ENCODE measurements at places on chromosomes 6 and 20.

GRCh38 chr6:137830511-137830911 lies 36.5 kb upstream of the TNFAIP3 start:
- DNase-seq = no peak

DNA sequence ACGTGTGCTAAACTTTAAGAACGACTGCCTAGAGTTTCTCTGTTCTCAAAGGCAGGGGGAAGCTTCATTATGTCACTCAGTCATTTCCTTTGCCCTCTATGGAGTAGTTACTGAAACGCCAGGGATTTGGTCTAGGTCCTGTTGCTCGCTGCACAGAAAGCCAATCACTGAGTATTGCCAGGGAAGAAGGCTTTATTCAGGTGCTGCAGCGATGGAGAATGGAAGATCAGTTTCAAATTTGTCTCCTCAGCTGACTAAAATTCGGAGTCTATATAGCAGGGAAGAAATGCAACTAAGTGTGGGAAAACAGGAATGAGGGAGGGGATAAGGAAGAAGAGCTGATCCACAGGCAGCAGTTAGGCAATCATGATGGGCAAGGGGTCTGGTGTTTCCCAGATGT lies 75.8 kb downstream of the QRSL1 start:
- no peak for DNase-seq

- DNase-seq = no peak
Measured at GRCh38 chr6:39018103-39018502, 30.5 kb upstream of the GLP1R start.

- no peak for DNase-seq
Measured at GRCh38 chr20:9442858-9443257, 71.5 kb upstream of the LAMP5 start.

- no peak for DNase-seq
Measured at GRCh38 chr6:122787721-122788120, 1.3 kb upstream of the SMPDL3A start.

GRCh38 chr20:49928411-49929141 lies 7.6 kb upstream of the RNF114 start:
- DNase-seq = peak; percentile 75

DNA sequence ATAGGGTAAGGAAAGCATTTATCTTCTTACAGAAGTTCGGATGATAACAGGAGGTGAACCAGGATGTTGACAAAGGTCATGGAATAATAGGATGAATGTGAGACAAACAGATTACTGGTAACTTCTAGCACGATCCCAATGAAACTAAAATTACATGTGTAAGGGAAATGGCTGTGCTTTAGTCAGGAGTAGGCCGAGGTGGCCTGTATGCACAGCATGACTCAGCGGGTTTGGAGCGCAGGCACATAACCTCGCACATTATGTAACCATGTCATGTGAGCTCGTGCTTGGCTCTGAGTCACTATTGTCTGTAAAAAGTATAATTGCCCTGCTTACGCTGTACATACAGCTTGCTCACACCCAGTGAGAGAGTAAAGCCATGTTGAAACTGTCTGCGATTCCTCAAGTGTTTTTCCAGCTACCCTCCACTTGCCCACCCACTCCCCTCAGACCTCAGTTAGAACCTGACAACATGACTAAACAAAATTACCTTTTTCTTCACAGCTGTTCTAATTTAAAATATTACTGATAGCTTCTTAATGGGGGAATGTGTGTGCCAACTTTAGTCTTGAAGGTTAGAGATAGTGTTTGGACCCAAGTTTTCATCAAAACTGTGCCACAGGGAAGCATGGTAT lies 8.2 kb downstream of the CYB5R4 start:
- DNase-seq = no peak

- no peak for DNase-seq
Measured at GRCh38 chr6:154590756-154591155, 80.3 kb upstream of the CNKSR3 start.

- DNase-seq = no peak
Measured at GRCh38 chr6:132567566-132567965, 2.6 kb upstream of the TAAR6 start.

GRCh38 chr20:4830696-4831095 lies 109.0 kb downstream of the PRND start:
- no peak for DNase-seq

GRCh38 chr6:81486234-81486633 lies 266.2 kb downstream of the TENT5A start:
- DNase-seq = no peak

- no peak for DNase-seq
Measured at GRCh38 chr6:21942897-21943296, 349.3 kb downstream of the SOX4 start.

DNA sequence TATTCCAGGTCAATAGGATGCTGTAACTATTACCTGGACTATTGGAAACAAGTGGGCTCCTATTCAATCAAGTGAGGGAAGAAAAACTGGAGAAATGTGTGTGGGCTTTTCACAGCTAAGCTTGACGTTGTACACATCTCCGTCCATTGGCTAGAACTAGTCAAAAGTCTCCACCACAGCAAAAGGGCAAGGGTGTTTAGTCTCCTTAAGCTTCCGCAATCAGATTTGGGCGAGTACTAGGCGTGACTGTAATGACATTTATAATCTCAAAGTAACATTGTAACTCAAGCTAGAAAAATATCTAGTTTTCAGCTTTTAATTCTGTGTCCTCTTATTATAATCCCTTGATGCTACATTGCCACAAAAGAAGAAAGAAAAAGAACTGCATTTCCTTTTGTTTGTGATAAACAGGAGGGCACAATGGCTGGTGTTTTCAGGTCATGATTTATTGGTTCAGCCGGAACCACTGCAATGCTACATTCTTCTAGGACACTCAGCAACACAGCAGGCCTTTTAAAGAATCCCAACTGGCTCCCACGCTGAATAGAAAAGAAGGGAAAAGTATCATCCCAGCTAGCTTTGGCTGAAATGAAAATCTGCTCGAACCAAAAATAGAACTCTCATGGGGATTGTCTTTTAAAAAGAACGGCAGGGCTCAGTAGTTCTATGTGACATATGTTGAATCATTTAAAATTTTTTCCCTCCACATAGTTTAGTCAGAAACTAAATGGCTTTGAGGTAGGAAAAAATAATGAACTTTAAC lies 387.7 kb downstream of the BTBD3 start:
- DNase-seq = no peak

DNA sequence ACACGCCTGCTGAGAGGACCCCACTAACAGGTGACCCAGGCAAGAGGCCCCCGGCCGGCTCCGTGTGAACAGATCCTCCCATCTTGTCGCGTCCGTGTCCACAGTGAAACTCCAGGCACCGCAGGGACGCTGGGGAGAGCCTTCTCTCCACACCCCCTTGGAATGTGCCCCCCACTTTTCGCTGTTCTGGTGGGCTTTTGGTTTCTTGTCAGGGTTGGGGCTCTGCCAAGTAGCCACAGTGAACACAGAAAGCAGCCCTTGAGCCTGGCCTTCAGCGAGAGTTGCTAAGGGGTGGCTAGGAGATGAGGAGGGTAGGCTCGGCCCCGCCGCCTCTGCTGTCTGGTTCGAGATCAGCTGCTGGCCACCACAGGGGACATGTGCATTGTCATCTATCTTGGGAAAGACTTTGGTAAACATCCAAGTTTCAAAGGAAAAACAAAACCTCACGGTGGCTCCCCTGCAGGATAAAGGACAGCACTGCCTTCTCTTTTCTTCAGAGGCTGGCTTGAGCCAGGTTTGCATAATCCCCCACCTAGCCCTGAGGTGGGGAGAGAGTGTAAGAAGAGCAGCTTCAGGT lies 22.7 kb downstream of the SYNDIG1 start:
- no peak for DNase-seq

- DNase-seq = no peak
Measured at GRCh38 chr6:37862992-37863391, 43.5 kb downstream of the ZFAND3 start.

- DNase-seq = peak; percentile 33
Measured at GRCh38 chr6:161079566-161080262, 88.1 kb downstream of the MAP3K4 start.

- no peak for DNase-seq
Measured at GRCh38 chr20:24148372-24148771, 159.8 kb upstream of the GGTLC1 start.

- DNase-seq = peak; percentile 31
Measured at GRCh38 chr6:151475653-151476523, 17.9 kb upstream of the CCDC170 start.

DNA sequence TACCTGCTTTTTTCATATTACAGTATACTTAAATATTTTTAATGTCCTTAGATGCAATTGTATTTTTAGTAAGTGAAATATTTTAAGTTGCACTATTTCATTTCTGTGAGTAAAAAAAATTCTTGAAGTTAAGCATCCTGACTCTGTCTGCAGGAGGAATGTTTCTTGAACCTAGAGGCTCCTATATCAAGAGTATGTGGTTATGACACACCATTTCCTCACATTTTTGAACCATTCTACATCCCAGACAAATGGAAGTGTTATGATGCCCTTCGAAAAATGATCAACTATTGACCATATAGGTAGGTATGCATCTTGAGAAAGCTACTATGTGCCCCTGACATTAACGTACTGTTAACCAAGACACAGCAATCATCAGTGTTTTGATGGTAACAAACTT lies 237.0 kb downstream of the BCKDHB start:
- DNase-seq = no peak

DNA sequence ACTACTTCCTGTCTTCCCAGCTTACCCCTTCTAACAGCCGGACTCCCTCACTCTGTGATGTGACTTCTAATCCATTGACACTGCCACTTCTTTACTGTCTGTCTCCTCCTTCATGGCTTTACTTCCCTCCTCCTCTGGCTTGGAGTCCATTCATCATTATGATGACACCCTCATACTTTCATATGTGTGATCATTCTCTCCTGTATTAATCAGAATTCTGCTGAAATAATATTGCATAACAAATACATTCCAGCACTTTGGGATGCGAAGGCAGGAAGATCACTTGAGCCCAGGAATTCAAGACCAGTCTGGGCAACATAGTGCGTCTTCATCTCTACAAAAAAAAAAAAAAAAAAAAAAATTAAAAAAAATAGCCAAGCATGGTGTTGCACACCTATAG lies 147.9 kb upstream of the BTBD3 start:
- DNase-seq = no peak

- no peak for DNase-seq
Measured at GRCh38 chr6:124854338-124854922, 107.8 kb upstream of the RNF217 start.

DNA sequence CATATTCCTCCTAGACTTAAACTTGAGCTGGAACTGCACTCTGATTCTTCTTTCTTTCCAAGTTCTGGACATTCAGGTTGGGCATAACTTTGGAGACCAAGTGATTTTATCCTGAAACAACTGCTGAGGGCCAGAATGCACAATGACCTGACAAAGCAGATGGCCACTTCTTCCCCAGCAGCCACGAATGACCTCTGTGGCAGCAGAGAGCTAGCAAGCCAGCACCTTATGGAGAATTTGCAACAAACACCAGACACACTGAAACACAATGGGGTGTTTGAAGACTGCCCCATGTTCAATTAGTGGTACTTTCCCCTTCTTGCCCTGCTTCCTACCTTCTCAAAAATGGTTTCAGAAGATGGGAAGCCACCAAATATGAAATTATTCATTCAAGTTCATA lies 4.2 kb upstream of the TENT5A start:
- no peak for DNase-seq

- no peak for DNase-seq
Measured at GRCh38 chr6:156688620-156688971, 88.6 kb upstream of the ARID1B start.

- no peak for DNase-seq
Measured at GRCh38 chr6:160853946-160854345, 137.6 kb upstream of the MAP3K4 start.

DNA sequence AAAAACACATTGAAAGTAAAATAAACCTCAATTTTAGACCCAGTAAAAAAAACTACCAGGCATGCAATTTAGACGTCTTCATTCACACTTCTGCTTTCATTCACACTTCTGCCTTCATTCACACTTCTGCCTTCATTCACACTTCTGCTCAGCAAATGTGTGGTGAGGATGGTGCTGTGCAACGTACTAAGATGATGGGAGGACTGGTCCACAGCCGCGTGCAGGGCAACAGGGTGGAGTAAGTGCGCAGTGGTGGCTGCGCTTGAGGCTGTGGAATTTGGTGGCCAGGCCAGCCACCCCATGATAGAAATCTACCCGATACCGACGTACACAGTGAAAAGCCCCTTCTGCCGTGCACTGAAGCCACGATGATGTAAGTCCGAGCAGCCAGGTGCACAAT lies 114.3 kb upstream of the CD93 start:
- DNase-seq = no peak
